ENCODE measurements at places on chromosomes 1 and 21.

- no peak for DNase-seq
Measured at GRCh38 chr1:54312796-54313316, 93.3 kb downstream of the SSBP3 start.

- DNase-seq = no peak
Measured at GRCh38 chr21:15895142-15896106, 165.6 kb downstream of the USP25 start.

- DNase-seq = no peak
Measured at GRCh38 chr1:85975912-85976371, 180.6 kb downstream of the COL24A1 start.

DNA sequence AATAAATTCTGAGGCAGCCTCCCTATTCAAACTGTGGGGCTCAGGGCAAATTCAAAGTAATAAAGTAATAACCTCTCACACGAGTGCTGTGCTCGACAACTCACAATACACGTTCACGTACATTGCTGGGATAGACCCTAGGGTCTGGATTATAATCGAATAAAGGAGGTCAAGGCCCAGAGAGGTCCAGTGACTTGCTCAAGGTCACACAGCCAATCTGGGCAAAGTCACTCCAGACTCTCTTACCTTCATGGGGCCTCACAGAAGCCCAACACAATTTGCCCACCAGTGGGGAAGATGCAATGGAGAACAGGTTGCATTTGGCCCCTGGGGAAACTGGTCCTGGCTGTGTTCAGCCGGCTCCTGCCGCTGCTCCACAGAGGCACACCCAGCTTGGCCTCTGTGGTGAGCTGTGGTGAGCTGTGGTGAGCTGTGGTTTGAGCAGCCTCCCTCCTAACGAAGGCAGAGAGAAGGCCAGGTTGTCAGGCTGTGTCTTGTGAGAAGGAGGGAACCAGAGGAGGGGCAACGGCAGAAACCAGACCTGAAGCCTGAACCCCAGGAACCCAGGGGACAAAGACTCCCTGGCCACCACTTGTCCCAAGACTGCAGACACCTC, 35.1 kb downstream of the NUAK2 start:
- no peak for DNase-seq

- no peak for DNase-seq
Measured at GRCh38 chr1:31239653-31240241, at the start of gene NKAIN1. Gene NKAIN1, minus strand, starts transcription at chr1:31239887. Its CDS starts 340 bp downstream, at chr1:31239547.

GRCh38 chr21:45393021-45393420, 11.9 kb upstream of the COL18A1 start:
- DNase-seq = no peak

DNA sequence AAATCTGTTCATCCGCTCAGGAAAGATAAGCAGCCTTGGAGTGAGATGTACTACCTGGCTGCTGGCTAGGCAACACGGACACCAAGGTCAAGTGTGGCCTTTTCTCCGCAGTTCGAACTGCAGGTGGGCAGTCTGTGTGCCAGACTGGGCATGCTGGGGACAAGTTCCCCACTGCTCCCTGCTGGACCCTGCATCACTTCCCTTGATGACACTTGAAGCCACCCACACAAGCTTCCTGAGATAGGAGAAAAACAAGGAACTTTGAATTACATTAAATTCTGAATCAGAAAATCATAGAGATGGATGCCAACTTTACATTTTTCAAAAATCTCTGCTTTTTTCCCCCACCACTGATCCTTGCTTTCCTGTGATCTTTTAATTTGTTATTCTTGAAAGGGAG, 38.3 kb downstream of the BEND5 start:
- DNase-seq = peak; percentile 16

DNA sequence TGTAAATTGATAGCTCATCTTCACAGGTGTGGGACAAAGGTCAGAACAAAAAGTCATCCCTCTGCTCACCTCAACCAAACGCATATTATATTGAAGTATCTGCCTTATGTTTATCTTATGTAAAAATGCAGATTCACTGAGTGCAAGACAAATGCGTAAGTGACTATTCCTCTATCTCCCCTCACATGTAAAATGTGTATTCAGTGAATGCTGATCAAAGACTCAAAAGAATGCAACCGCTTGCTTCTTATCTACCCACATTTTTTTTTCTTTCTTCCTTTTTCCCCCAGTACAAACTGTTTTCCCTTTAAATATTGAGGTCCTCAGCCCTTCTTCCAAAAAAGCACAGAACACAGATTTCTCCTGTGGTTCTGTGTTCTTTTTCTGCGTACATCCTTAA, 1882.9 kb downstream of the NCAM2 start:
- DNase-seq = no peak

GRCh38 chr1:155294520-155295182, 6.6 kb downstream of the PKLR start:
- no peak for DNase-seq

DNA sequence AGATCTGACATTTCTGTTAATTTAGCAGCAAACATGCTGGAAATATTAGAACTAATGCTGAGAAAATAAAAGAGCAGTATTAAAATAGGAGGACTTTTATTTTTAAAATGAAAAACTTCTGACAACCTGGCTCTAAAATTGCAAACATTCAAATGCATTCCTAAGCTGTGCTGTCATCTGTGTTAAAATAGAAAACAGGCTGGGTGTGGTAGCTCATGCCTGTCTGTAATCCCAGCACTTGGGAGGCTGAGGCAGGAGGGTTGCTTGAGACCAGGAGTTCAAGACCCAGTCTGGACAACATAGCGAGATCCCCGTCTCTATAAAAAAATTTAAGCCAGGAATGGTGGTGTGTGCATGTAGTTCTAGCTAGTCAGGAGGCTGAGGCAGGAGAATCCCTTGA, 44.6 kb downstream of the MIGA1 start:
- DNase-seq = no peak

- DNase-seq = peak; percentile 35
Measured at GRCh38 chr1:227885648-227886502, 61.9 kb downstream of the WNT9A start.

DNA sequence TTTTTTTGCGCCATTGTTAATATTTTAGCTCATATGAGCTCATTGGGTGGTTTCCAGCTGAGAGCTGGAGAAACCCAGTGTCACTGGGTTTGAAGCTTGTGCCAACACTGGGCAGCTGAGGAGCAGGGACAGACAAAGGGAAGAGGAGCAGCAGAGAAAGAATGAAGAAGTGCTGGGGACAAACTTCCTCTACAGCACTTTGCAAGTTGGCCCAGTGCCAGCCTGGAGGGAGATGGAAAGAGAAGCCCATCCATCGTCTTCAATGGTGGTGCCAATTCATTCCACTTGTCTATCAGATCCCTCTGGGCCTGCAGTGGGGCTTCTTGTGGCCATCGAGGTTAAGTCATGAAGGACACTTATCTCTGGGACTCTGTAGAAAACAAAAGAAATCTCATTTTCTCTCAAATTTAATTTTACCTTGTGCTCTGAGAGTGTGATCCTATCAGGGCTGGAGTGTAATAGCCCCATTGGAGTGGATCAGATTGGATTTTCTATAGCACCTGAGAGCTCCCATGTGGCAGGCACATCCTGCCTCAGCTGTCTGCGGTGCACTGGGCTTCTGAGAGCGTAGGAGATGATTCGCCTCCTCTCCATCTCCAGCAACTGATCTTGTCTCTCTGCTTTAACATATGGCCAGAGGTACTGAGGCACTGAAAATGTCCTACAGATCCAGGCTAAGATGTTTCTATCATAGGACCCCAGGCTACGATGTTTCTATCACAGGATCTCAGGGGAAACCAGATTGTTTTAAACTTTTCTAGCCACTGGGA, 114.7 kb downstream of the TNR start:
- DNase-seq = peak; percentile 5

- no peak for DNase-seq
Measured at GRCh38 chr1:40532062-40532389, 589 bp downstream of the ZNF684 start.

- no peak for DNase-seq
Measured at GRCh38 chr21:30271156-30271555, 11.6 kb downstream of the KRTAP24-1 start.

DNA sequence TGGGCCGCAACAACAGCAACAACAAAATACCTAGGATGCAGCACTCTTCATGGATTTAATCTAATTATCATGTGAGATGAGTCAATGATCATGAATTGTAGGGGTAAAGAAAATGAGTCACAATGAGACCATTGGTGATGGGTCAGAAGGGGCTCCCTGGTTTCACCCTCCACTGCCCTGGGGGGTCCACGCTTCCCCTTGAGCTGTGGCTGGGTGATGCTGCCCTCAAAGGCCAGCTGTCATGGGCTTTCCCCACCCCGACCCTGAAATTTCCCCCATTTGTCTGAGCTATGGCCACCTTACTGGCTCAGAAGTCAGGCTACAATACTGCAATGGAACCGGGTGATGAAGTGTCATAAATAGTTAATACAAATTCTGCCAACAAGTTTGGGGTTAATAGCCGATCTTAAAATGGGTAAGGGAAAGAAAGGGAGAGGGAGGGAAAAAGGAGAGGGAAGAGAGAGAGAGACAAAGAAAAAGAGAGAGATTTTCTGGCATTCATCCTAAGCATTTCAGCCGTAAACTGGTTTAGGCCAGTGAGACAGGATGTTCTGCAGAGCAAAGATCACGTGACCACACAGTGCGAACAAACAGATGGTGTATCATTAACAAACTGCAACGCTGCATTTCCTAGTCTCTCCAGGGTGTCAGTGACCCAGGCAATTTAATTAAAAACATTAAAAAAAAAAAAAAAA, 143.4 kb upstream of the ERRFI1 start:
- DNase-seq = peak; percentile 13

DNA sequence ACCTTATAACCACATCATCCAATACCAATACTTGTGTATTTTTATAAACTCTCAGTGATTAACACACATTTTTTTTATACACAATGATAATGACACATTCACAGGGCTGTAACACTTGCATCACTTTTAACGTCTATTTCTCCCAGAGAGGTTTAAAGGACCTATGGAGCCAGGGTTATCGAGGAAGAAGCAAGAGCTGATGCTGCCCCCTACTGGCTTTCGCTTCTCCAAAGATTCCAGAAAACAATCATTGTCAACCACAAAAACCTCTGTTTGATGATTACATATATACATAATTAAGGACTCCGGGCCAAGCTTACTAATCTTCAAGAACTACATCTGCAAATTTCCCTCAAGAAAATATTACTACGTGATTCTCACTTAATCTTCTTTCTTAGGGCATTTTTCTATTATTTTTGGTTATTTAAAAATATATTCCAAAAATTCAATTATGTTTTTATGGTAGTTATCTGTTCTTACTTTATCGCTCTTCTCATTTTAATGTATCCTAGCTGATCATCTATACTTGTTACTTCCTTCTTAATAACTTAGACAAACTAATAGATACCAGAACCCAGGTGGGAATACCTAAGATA, 214.5 kb downstream of the VAV3 start:
- DNase-seq = peak; percentile 69

- no peak for DNase-seq
Measured at GRCh38 chr21:46585191-46585953, 19.5 kb downstream of the S100B start.

DNA sequence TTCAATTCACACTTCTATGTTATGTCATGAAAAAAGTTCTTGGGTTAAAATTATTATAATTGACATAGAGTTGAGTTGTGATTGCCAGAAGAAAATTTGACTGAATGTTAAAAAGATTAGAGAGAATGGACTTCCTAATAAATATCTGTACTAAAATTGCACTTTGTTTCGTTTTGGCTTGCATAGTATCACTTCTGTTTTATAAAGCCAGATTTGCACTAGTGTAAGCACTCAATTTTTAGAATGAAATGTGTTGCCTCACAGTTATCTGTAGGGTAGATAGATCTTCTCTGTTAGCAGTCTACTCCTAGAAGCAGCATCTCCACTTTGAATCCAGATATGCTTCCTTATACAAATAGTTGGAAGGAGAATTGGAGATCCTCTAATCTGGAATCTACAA, 95.2 kb upstream of the MPC2 start:
- DNase-seq = peak; percentile 10

DNA sequence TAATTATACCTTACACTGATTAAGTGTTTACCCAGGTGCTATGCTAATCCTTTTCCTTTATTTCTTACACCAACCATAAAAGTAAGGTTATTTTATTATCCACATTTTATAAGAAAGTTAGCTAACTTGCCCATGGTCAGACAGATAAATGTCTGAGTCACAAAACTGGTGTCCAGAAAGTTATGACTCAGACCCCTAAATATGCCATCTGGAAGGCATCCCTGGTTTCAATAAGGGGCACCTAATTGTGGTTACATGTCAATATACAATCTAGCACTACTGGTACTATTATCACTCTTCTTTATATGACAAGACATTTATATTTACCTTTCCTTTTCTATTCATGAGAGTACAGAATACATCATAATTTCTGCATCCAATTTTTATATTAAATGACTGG, 496.5 kb upstream of the ADGRL2 start:
- no peak for DNase-seq

DNA sequence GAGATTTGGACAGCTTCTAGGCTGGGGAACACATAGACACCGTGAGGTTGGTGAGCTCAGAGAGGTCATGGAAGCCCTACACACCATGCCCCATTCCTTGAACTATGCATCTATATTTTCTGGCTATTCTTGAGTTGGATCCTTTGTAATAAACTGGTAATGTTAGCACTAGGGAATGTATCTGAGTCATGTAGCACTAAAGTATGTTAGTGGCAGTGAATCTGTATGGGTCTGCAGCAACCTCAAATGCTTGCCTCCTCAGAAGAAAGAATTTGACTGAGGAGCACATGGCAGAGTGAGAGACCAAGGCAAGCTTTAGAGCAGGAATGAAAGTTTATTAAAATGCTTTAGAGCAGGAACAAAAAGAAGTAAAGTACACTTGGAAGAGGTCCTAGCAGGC, 43.7 kb upstream of the LRRC7 start:
- no peak for DNase-seq

DNA sequence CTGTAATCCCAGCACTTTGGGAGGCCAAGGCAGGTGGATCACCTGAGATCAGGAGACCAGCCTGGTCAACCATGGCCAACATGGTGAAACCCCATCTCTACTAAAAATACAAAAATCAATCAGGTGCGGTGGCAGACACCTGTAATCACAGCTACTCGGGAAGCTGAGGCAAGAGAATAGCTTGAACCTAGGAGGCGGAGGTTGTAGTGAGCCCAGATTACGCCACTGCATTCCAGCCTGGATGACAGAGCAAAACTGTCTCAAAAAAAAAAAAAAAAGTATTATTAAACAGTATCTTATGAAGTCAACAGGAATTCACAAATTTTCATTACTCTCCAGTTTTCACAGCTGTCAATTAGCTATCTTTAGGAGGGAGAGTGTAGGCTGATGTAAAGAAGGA, 3.8 kb downstream of the ACBD6 start:
- no peak for DNase-seq

DNA sequence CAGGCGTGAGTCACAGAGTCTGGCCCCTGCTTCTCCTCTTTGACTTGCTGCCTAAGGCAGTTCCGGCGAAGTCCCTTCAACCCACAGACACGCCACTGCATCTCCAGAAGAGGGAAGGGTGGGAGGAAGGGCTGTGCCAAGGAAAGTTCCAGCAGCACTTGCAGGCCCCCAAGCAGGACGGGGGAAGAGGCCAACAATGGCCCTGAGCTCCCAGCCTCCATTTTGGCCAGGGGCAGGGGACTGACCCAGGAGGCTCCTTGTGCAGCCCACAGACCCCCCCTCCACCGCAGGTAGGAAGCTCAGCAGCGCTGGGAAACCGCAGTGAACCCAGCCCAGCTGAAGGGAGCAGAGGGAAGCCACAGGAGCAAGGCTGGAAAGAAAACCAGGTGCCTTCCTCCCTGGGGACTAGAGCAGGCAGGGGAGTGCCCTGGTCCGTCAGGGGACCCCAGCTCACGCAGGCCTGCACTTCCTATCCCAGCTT, 35.4 kb downstream of the ACOT7 start:
- DNase-seq = peak; percentile 83

GRCh38 chr1:246004301-246004700, 502.8 kb downstream of the SMYD3 start:
- no peak for DNase-seq
